Skeletal muscle cell (primary cell): ENCODE measurements at places on chromosomes 3 and 15.

- DNase-seq: no peak
Measured at GRCh38 chr3:137194301-137194700, 236.5 kb downstream of the IL20RB start.

DNA sequence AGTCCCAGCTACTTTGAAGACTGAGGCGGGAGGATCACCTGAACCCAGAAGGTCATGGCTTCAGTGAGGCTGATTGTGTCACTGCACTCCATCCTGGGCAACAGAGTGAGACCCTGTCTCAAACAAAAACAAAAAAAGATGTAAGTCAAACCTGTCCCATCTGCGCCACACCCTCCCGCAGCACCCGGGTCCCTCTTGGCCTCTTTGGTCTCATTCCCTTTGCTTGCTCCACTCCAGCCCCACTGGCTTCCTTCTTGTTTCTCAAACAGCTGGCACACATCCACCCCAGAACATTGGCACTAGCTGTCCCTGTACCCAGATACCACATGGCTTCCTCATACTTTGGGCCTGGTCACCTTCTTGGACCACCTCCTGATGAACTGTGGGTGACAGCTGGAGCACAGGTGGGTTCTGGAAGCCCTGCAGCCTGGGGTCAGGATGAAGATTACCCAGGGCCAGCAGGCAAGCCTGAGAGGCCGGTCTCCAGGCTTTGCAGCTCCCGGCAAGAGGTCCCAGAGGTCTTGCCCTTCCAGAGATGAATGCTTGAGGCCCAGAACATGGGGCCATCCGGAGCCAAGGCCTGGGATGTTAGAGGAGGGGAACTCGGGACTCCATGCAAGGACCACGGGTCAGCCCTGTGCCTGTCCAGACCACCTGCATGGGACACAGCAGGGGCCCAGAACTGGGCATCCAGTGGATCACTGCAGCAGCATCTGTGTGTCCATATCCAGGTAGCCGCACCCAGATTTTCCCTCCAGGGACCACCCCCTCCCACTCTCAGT, 10.9 kb upstream of the GATA2 start:
- DNase-seq: no peak

- no peak for DNase-seq
Measured at GRCh38 chr3:49277383-49277775, 347 bp upstream of the C3orf62 start.

DNA sequence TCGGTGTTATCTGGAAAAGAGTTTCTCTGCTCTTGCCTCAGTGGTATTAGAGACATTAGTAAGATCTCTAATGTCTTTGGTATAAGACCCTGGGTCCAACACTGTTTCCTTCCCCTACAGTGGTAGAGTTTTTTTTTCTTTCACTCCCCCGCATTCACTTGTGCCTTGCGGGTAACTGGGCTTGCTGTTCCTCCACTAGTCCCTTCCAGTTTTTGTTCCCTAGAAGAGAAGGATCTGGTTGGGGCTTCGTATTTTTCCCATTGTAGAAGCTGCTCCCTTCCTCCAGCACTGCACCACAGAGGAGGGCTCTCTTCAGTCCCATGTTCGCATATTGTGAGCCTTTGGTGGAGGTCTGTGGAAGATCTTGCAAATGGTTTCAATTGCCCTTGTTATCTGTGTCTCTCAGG, 13.7 kb downstream of the CTDSPL2 start:
- DNase-seq: no peak

DNA sequence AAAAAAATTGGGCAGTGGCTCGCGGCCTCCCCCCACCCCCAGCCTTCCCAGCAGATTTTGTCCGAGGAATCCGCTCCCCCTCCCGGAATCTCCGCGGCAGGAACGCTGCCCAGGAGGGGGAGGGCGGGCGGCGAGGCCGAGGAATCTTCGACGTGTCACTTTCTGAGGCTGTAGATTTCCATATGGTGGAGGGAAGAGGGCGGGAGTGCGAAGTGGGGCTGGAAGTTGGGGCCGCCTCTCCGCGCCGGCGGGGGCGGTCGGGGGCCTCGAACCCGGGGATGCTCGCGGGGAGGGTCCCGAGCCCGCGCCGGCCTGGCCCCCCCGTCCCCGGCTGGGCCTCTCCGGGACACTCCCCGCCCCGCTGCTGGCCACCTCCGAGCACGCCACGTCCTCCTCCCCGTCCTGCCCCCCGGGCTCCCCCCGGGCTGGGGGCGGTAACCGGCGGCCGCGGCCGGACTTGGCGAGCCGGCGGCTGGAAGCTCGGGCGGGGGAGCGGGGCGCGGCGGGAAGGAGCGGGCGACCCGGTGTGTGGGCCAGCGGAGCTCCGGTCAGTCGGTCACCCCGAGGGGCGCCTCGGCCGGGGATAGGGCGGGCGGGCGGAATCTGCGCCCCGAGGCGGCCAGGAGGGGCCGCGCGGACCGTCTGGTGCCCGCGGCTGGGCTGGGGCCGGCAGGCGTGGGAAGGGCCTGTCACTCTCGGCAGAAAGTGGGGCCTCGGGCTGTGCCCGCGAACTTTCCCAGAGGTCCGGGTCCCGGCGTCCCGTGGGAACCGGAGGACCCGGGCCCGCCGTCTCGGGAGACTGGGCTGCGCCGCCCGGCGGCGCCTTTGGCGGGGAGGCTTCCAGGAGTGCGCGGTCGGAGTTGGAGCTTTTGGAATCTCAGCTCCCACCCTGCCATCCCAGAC, 951 bp downstream of the FNDC3B start:
- peak; percentile 69 for DNase-seq

- no peak for DNase-seq
Measured at GRCh38 chr3:17986348-17986816, 244.0 kb upstream of the TBC1D5 start.

GRCh38 chr15:88003541-88004327, 252.8 kb downstream of the NTRK3 start:
- DNase-seq: no peak

DNA sequence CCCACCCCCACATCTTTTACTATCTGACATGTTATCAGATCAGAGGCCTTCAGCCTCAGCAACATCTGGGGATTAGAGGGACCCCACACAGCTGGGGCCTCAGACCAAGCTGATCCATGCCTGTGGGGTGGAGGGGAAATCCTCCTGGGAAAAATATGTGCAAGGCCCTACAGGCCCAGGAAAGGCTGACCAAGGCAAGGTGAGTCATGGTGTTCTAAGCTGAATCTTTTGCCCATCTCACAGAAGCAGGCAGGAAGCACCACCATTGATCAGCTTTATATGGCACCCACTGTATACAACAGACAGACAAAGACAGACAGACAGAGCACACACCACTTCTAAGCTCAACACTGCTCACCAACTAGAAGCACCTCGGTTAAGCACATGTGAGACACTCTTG, 12.4 kb upstream of the PARP6 start:
- no peak for DNase-seq

- no peak for DNase-seq
Measured at GRCh38 chr3:49161808-49162530, 4.2 kb downstream of the CCDC71 start.

DNA sequence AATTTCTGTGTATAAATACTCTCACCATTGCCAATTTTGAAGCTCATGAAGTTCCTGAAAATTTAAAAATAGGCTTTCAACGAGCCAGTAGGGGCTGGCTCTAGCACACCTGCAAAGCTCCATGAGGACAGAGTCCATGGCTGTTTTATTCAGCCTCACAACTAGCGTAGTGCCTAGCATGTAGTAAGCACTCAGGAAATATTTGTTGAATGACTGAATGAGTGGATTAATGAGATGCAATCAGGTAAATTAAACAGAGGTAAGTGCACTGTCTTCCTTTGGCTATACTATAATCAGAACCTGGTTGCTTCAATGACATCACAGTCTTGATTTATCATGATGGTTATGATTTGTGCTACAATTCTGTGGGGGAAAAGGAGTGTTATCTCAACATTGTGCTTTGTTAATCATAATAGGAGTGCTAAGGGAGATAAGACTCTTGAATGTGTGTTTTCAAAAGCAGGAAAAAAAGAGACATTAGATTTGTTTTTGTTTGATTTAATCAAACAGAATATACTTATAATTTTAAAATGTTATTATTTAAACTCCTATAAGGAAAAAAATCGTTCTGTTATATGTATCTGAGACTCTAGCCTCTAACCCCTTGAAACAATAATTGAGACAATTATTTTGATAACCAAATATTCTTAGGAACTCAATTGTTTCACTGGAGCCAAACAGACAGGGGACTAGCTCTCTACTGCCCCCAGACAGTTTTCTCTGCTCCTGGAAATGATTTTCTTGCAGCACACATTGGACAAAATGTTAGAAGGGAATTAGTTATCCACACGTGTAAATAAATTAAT, 171.7 kb upstream of the ATP11B start:
- DNase-seq: no peak

GRCh38 chr3:14796403-14797077, 22.2 kb upstream of the FGD5 start:
- no peak for DNase-seq

DNA sequence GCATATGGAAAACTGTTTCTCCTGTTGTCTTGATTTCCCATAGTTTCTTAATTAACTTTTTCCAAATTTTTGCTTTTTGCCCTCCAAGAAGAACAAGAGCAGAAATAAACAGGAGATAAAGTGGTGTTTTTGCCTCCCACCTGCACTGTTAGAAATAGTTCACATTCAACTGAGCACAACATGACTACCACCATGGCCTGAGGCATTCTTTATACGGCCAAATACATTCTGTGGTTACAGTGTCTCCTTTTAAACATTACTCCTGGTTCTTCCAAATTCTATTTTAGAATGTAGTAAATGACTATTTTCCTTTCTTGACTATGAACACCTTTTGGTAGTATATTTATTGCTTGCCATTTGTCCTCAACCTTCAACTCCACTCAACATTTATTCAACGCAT, 98.5 kb downstream of the LARS2 start:
- no peak for DNase-seq

DNA sequence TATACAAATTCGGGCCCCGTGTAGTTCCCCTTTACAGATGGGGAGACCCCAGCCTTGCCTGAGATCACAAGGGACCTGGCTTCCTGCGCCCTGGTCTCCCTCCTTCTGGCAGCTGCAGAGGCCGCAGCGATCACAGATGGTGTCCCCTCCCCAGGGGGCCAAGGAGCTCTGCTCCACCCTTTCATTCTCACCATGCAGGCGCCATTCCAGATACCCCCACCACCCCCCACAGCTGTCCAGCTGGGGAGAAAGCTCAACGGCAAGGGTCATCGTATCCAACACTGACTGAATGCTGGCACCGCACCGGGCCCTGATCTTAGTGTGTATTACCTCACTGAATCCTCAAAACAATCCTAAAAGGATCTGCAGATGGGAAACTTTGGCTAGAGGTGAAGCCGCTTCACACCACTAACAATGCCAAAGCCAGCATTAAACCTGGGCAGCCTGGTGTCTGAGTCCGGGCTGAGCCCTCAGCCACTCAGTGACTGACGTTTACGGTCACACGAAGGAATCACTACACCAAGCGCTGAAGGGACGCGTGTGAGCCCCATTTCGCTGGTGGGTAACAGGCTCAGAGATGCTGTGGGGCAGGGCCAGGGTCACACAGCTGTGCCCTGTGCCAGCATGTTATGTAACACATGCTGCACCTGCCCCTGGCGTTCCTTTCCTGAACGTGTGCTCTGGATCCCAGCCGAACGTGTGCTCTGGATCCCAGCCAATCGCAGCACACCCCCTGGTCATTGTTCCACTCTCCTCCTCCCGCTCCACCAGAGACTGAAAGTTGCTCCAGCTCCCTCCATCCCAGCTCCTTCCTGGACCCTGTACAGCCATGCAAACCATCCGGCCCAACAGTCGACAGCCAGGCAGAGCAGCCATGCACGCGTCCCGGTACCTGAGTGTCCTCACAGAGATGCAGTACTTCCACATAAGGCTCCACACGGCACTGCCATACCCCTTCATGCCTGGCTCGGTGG, 51.8 kb downstream of the IQSEC1 start:
- no peak for DNase-seq

GRCh38 chr3:116749388-116749787, 39.8 kb downstream of the TUSC7 start:
- no peak for DNase-seq

- no peak for DNase-seq
Measured at GRCh38 chr3:50259432-50260026, 9.4 kb upstream of the SEMA3B start.

GRCh38 chr15:39114690-39115378, 466.0 kb upstream of the THBS1 start:
- DNase-seq: no peak

GRCh38 chr3:129324855-129325254, 46.2 kb downstream of the HMCES start:
- no peak for DNase-seq

DNA sequence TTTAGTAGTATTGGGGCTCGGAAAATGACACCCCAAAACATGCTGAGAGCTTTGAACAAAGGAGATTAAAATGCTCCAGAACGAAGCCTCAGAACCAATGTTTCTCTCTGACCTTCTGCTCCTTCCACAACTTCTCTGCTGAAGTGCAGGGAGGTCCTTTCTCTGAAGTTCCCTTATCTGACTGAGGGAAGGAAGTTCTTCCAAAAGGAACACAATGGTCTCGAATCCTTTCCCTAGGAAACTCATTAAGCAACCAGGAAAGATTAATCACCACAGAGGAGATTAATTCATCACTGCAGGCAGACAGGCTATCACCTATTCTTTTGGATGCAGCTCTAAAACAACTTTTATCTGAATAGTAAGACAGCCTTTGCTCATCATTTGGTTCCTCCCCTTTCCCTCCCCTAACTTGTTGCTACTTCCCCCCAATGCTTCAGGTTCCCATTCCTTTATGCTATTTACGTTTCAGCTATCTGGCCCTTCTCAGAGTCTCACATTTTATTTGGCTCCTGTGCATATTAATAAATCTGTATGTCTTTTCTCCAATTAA, 18.2 kb upstream of the WDR49 start:
- DNase-seq: no peak

DNA sequence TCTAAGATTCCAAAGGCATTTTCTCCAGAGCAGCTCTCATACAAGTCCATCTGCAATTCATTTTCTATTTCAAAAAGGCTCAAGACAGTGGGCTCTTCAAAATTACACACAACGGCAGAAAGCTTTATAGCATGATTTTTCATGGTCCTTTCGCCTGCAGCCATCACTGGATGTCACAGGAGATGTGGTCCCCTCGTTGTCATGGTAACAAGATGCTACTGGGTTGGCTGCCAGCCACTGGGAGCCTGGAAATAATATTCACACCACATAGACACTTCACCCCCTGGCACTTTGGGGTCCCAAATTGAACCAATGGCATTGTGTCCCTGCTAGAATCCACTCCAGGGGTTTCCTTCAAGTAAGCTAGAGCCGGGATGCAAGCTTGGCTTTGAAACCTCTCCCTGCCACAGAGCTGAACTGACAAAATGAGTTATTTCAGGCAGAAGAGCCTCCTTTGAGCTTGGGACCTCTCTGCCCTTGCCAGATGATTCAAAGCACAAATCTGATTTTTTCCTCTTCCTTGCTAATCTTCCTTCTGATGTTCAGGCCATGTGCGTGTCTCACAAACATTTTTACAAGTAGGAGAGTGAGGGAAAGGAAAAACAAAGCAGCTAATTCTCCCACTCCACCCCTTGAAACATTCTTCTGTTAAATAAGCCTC, 512.6 kb upstream of the ADAMTS9 start:
- no peak for DNase-seq

GRCh38 chr15:98997755-98998154, 9.8 kb downstream of the PGPEP1L start:
- no peak for DNase-seq
